ENCODE measurements at places on chromosomes 11 and 22. TPM values are rescaled to one million over a fixed set of nuclear protein-coding genes. Genes with fewer than 3 reads are reported as not detected.

The FGF3 gene
- not detected for total RNA-seq

The GLYAT gene
- total RNA-seq = 0.59 TPM

The PIM3 gene
- total RNA-seq = 65.1 TPM

The DDI1 gene
- total RNA-seq = not detected
